Common myeloid progenitor, CD34-positive (primary cell): ENCODE measurements at places on chromosomes 2 and 18.
A peak's percentile ranks its signal among the peaks of the same experiment; 100 is the strongest.

DNA sequence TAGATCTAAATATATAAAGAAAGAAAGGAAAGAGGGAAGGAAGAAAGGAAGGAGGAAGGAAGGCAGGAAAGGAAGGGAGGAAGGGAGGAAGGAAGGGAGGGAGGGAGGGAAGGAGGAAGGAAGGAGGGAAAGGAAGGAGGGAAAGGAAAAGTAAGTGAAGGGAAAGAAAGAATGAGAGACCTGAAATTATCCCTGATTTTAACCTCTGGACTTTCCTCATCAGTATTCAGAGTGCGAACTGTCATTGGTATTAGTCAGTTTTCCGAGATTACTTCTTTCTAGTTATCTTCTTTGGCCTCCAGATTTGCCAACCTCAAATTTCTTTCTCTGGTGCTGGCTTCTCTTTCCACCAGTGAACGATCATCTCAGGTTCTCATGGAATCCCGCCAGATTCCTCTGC, 215.5 kb upstream of the FN1 start:
- no peaks in the 10 kb centered on the region for H3K27me3 ChIP-seq
- no peaks in the 10 kb centered on the region for H3K4me1 ChIP-seq
- no peaks in the 10 kb centered on the region for H3K36me3 ChIP-seq
- DNase-seq = no peak
- H3K27ac ChIP-seq = no peak overlapping the region
- H3K4me3 ChIP-seq = no peak overlapping the region

- H3K27me3 ChIP-seq = no peaks in the 10 kb centered on the region
- H3K27ac ChIP-seq = no peak overlapping the region
- DNase-seq = no peak
- H3K36me3 ChIP-seq = no peaks in the 10 kb centered on the region
- no peak overlapping the region for H3K4me3 ChIP-seq
- H3K4me1 ChIP-seq = peaks cover 9% of the 10 kb centered on the region
Observed at GRCh38 chr2:137966043-137966442, 1.8 kb downstream of the HNMT start.

GRCh38 chr2:176652300-176653182, 383.3 kb downstream of the MTX2 start:
- H3K27me3 ChIP-seq = peaks cover 14% of the 10 kb centered on the region
- peaks cover 2% of the 10 kb centered on the region for H3K4me1 ChIP-seq
- H3K4me3 ChIP-seq = no peak overlapping the region
- H3K27ac ChIP-seq = no peak overlapping the region
- H3K36me3 ChIP-seq = no peaks in the 10 kb centered on the region
- peak; percentile 77 for DNase-seq

DNA sequence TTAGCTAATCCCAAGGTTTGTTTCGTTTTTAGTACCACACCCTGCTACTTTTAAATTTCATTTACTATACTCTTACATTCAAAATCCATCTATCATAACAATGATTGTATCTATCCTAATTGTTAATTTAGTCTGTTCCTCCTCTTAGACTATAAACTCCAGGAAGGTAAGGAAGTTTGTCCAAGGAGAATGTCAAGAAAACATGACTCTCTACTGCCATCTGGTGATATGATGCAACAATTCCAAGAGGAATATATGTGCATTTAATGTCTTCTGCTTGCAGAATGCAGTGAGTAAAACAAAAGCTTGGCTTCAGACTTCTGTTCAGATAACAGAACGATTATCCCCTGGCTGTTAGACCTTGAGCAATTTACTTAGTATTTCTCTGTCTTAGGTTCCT, 1267.1 kb downstream of the LRP1B start:
- H3K36me3 ChIP-seq = no peaks in the 10 kb centered on the region
- H3K4me3 ChIP-seq = no peak overlapping the region

DNA sequence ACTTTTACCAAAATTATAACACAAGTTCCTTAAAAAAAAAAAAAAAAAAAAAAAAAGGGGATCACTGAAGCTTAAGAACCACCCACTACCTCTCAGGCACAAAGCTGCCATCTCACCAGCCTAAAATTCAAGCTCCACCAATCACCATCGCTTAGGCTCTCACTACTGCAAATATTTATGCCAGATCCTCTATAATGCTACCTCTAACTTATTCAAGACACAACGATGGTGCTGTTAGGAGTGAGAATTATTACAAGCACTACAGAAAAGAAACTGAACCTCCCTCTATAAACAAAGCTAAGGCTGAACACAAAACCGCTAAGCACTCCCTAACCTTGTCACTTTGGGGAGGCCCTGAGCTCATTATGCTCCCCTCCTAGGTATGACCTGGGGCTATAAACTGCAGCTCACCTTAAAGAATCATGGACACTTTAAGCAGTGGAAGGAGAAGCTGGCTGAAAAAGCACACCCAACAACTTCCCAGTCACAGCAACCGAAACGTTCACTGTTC, 3.6 kb downstream of the FZD5 start:
- no peak overlapping the region for H3K27ac ChIP-seq
- no peaks in the 10 kb centered on the region for H3K36me3 ChIP-seq
- H3K4me1 ChIP-seq = peaks cover 39% of the 10 kb centered on the region
- H3K27me3 ChIP-seq = no peaks in the 10 kb centered on the region
